DMS79 (cell line): ENCODE measurements at places on chromosomes 5 and 9.

- DNase-seq, result no peak
These were observed 189.8 kb upstream of the MAP3K1 start for GRCh38 chr5:56625541-56625940.

DNA sequence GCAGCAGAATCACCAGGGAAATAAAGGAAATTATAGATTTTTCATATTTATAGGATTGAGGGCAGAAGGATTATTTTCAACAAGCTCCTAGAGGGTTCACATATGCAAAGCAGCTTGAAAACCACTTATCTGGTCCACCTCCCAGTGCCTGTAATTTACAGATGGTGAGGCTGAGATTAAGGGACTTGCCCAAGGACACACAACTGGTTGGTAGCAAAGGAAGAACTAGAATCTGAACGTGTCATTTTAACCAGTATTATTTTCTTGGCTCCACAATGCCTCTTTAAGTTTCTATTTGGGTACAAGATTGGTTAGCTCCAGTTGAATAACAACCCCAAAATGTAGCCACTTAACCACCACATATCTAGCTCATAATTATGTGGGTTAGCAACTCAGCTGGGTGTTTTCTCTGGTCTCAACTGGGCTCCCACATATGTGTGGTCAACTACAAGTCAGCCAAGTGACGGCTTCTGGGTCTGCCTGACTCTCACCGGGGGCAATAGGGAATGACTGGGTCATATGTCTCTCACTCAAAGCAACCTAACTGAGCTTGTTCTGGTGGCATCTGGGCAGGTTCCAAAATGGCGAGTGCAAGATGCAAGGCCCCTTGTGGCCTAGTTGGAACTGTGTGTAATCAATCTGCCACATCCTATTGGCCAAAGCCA is 127.7 kb downstream of the ZDHHC21 start:
- DNase-seq, result no peak

DNA sequence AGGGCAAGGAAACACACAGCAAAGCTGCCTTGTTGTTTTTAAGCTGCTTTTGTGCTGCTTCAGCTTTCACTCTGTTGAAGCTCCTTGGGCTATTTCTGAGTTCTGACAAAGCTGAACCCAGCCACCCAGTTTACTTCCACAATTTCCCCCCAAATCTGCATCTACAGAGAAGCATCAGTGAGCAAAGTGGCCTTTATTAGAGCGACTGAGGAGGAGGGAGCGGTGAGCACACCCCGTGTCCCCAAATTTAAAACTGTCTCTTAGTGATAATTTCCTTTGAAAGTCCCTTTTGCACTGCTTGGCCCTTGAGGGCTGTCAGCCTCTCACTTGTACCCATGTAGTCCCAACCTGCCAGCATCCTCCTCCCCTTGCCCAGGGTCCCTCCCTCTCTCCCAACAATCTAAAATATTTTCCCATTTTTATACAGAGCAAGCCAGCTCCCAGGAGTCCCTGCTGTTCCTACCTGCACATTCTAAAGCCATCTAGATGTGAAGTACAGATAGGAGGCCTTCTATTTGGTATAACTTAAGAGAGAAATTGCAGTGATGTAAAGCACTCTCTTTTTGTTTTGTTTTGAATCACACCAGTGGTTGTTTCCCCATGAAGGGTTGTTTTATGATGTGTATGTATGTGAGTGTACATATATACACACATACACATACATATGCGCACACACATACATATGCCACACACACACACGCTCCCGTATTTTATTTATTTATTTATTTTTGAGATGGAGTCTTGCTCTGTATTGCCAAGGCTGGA is 313.5 kb downstream of the TLE4 start:
- DNase-seq, result no peak

- DNase-seq, result no peak
These were observed 597 bp downstream of the NFIL3 start for GRCh38 chr9:91422758-91423711.

- DNase-seq, result no peak
These were observed 22.1 kb upstream of the FCN1 start for GRCh38 chr9:134939836-134940235.

DNA sequence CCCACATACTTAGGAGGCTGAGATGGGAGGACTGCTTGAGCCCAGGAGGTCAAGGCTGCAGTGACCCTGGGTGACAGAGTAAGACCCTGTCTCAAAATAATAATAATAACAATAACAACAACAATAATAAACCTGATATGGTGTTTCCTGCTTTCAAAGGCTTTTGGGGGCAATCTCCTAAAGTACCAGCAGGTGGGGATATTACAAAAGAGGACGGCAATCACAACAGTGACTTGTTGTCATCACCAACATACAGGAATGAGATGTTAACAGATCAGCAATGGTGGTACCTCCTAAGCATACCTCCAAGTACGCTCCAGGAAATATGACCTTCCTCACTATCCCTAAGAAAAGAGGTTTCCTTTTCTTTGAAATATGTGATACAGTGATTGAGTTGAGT is 91.1 kb upstream of the RNF180 start:
- no peak for DNase-seq

- DNase-seq, result no peak
These were observed 586.9 kb downstream of the CCDC171 start for GRCh38 chr9:16139774-16140173.

DNA sequence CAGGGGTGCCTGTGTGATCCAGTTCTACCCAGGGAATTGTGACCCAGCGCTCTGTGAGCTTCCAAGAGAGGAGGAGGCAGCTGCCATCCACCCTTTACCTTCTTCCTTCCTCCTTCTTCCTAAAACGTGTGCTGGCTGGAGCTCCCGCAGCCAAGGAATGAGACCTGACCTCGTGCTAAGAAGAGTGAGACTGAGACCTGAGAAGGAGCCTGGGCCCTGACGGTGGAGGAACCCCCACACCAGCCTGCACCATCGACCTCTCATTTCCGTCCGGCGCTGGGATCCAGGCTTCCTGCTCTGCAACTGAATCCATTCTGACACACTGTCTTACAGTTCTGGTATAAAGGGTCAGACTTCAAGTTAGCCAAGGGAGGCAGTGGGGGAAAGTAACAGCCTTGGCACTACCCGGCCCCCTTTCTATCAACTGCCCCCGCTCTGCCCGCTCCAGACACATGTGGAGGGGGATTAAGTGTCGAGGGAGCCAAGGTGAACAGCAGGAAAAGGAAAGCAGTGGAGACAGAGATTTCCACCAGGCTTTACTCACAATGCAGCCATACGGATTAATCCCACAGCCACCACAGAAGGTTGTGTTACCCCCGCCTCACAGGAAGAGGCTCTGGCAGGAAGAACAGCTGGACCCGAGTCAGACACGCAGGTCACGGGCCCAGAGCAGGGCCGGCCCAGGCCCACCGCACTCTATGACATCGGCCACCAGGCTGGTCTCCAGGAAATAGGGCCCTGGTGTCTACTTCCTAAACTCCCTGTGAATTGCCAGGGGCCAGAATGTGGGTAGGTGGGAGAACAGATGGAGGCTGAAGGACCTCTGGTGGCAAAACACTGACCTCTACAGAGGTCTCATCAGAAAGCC is 15.8 kb downstream of the MGAT1 start:
- no peak for DNase-seq

DNA sequence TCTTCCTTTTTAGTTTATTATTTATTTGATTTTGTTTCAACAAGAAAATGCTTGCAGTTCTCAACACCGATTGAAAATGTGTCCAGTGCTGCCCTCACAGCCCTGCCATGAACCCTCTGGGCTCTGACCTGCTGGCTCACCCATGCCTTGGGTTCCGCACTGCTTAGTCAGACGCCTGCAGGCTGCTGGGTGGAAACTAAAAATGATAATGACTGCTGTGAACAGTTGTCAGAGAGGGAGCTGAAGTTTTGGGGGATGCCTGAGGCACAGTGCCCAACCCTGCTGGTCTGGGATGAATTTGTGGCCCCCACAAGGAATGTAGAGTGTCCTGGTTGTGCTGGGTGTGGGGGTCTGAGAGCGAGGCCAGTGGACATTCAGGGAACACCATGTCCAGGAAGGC is 22.2 kb upstream of the CFAP157 start:
- no peak for DNase-seq

- DNase-seq, result no peak
These were observed 234.8 kb downstream of the PIK3R1 start for GRCh38 chr5:68450245-68450852.

- peak; percentile 2 for DNase-seq
These were observed 106.0 kb downstream of the PHF2 start for GRCh38 chr9:93682155-93682968.

DNA sequence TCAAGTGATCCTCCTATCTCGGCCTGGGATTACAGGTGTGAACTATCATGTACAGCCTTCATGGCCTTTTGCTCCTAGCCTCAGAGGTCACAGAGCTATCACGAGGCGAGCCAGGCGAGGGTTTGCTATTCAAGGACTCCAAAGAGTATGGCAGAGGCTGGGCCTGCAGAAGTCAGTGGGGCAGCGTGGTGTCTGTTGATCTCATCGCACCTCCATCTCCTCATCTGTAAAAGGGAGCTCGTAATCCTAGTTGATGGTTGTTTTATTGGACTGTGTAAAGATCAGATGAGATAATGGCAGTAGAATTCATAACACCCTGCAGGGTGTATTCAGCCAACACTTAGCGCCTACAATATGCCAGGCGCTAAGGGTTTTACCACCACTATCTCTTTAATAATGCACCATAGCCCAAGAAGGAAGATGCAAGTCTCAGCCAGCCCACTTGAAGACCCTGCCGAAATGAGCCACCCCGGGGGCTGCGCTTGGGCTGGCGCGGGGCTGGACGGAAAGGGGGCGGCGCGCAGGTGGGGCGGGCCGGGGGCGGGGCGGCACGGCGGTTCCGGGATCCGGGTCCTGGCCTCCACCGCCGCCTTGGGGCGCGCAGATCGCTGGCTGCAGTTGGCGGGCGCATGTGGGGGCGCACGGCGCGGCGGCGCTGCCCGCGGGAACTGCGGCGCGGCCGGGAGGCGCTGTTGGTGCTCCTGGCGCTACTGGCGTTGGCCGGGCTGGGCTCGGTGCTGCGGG is at the start of gene GALNT12:
GALNT12 (plus strand) TSS at position 601 of the 744 bp plus-strand sequence; CDS start at position 630, 29 bp downstream.
- DNase-seq, result no peak

DNA sequence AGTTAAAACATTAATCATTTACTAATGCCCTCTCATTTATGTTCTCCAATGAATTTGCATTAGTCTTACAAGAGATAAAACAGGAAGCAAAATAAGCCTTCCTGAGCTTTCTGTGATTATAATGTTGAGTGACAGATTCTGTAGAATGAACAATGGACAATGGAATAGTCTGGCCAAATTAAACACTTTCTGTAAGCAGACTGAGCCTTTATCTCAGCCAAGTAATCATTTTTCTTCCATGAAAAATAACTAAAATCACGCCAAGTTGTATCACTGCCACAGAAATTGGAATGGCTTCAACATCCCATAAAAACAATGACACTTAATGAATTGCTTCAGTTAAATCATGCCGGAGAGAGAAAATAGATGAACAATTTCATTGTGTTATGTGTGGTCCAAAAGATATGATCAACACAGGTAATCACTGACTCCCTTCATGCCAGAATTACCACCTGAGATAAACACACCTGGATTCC is 63.0 kb downstream of the TSSK1B start:
- no peak for DNase-seq

- DNase-seq, result peak; percentile 53
These were observed 159.9 kb downstream of the FANCC start for GRCh38 chr9:95157481-95158151.

DNA sequence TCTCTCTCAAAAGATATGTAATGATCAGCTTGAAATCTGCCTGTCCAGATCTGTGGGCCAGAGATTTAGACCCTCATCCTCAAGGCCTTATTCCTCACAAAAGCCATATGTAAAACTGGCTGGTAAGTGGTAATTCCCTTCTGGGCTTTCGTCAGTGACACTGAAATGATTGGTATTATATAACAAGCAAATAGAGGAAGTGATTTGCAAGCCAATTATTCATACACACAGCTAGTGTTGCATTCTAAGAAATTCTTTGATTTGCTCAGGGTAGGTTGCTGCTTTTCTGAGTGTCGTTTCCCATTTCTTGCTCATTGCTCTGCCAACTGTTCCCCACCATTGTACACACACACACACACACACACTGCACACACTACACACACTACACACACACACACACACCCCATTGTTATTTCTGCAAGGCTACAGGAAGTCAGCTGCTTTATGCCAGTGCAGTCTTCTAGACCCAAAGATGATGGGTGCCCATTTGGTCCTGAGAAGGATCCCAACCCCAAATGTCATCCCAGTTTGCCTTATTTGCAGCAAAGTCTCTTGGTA is 76.8 kb downstream of the PRLR start:
- DNase-seq, result no peak

- DNase-seq, result no peak
These were observed 30.7 kb downstream of the ZNF354A start for GRCh38 chr5:178699681-178700253.

GRCh38 chr9:89593727-89594427 is 10.9 kb upstream of the GADD45G start:
- no peak for DNase-seq

- no peak for DNase-seq
These were observed 190.4 kb upstream of the ATP10B start for GRCh38 chr5:161042443-161042842.

- no peak for DNase-seq
These were observed 43.3 kb downstream of the SLC28A3 start for GRCh38 chr9:84297162-84297821.

GRCh38 chr9:135051316-135052038 is 36.0 kb upstream of the OLFM1 start:
- DNase-seq, result no peak

DNA sequence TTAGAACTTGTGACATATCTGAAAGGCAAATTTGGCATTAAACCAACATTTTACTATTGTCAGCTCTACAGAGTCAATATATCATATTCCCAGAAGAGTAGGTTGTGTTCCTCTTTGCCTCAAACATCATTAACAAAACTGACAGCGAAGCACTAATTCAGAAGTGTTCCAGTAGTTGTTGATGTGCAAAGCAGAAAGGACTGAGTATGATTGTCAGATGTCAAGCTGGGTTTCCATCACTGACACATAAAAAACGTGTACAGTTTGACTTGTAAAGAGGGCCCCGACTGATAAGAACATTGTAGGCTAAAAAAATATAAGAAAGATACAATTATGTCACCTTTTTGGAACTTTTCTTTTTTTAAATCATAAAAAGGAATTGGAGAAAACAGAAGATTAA is 101.5 kb upstream of the ZNF608 start:
- DNase-seq, result no peak

DNA sequence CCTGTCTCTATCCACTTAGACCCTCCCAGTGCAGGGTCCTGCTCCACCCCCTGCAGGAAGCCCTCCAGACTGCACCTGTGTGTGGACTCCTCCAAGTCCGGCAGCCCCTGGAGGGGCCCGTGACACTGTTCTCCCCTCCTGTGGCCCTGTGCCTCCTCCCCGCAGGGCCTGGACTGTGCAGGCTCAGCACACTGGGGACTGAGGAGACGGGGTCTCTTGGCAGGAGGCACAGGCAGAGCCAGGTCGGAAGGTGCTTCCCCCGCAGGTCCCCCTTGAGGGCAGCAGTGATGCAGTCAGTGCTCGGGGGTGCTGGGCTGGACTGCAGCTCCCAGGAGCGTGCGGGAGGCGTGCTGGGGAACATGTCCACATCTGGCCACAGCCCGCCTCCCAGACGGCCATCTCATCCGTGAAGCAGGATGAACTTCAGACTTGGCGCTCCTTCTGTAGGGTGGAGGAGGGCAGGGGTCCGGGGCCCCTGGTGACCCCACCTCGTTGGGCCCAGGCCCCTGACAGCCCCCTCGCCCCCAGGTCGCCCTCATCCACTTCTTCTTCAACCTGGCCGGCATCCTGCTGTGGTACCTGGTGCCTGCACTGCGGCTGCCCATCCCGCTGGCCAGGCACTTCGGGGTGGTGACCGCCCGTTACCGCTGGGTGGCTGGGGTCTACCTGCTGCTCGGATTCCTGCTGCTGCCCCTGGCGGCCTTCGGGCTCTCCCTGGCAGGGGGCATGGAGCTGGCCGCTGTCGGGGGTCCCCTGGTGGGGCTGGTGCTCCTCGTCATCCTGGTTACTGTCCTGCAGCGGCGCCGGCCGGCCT is 4.9 kb downstream of the SLC34A3 start:
- DNase-seq, result no peak
